Stimulated activated CD4-positive, alpha-beta T cell treated with anti-CD3 and anti-CD28 coated beads, TNF-alpha, amount 100 ng/mL, for 4 hours (primary cell): ENCODE measurements at places on chromosomes 6 and 20.

- DNase-seq = no peak
Observed at GRCh38 chr20:46060301-46060881, 29.4 kb downstream of the NCOA5 start.

DNA sequence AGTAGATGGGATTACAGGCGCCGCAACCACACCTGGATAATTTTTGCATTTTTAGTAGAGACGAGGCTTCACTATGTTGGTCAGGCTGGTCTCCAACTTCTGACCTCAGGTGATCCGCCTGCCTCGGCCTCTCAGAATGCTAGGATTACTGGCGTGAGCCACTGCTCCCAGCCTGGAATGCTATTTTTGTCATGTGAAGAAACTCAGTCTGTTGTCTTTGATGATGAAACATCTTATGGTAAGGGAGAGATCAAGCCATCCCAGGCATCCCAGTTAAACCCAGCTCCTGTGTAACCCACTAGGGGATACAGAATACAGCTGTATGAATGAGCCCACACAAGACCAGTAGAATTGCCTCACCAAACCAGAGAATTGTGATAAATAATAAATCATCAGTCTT is 83.6 kb upstream of the RBM24 start:
- no peak for DNase-seq

GRCh38 chr6:3825331-3825831 is 23.8 kb upstream of the FAM50B start:
- DNase-seq = no peak

DNA sequence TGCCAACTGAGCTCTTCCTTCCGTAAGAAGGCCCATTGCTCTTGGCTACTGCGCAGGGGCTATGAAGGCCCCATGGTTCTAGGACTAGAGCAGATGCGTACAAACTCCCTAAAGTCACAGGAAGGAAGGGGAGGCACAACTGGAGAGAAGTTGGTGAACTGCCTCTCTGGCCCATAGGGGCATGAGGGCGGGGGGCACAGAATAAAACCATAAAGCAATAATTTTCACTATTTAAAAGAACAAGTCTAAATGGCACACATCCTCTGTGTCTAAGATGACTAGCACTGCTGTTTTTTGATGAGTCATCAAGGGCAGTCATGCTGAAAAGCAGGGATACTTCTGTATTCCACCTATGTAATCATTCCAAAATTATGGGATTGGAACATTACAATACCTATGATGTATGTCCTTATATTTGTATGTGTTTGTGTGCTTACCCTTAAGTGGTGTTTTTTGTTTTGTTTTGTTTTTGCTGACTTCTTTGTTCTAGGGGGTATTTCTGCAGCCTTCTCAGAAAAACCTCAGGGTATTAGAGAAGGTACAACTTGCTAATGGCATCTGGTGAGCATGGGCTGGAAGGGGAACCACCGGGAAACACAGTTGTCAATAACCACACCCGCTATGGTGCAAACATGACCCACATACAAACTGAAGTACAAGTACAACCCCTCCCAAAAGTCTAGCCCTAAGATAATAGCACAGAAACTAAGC is 36.9 kb downstream of the B4GALT5 start:
- no peak for DNase-seq

DNA sequence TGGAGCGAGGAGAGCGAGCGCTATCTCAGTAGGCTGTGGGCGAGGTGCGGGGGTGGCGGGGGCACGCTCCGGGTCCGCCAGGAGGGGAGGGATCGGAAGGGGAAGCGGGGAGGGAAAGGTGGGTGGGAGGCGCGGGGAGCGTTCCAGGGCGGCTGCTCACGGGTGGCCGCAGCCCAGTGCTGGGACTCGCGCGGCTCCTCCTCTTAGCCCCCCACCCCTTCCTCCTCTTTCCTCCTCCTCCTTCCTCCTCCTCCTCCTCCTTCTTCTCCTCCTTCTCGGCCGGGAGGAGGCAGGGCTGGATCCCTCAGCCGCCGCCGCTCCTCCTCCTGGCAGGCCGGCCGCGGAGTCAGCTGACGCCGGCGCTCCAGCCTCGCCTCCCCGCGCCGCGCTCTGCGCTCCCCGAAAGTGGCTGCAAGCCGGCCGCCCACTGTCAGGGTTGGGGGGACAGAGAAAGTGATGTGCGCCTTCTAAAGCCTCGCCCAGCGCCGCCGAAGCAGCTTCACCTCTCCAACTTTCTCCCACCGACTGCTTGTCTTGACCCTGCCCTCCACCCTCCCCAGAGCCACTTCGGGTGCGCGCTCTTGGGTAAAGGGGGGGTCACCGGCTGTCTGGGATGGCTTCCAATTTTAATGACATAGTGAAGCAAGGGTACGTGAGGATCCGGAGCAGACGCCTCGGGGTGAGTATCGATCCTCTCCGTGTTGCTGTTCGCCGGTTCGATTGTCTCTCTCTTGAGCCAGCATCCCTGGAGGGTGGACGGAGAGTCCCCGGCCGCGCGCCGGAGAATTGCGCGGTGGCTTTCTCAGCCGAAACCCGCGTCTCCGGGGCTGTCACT is at the start of gene DOK5:
Gene DOK5, plus strand, starts transcription at position 260 of the 835 bp plus-strand sequence. Its CDS starts 354 bp downstream, at position 614.
- no peak for DNase-seq

DNA sequence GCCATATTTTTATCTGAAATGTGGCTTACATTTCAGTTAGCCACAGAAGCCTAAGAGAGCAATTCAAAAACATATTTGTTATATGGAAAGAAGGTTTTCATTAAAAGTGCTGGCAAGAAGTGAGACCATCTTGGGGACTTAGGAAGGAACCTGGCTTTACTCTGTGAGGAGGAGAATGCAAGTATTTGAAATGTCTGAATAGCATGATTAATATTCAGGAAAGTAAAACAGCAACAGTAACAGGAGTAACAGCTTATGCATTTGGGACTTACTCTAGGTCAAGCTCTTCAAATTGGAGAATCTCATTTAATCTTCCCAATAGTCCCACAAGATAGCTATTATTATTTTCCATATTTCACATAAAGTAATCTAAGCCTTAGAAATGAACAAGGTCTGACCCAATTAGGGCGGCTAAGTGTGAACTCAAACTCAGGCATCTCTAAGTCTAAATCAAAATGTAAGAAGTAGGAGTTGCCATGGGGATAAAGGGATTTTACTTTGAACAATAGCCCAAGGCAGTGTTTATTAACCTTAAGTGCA is 816.5 kb downstream of the BCKDHB start:
- DNase-seq = no peak

DNA sequence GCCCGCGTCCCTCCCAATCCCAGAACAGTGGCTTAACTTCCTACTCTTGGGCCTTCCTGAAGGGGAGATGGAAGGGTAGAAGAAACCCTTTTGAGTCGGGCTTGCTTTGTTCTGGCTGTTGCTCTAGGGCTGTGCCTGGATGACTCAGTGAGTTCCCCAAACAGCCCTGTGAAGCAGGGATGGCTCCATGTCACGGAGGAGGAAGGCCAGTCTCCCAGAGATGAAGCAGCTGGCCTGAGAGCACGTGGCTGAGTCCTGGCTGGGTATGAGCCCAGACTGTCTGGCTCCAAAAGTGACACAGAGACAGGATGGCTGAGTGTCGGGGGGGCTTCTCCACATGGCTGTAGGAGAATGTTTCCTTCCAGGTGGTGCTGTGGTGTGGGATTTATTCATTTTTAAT is 4.6 kb downstream of the SYTL3 start:
- no peak for DNase-seq

DNA sequence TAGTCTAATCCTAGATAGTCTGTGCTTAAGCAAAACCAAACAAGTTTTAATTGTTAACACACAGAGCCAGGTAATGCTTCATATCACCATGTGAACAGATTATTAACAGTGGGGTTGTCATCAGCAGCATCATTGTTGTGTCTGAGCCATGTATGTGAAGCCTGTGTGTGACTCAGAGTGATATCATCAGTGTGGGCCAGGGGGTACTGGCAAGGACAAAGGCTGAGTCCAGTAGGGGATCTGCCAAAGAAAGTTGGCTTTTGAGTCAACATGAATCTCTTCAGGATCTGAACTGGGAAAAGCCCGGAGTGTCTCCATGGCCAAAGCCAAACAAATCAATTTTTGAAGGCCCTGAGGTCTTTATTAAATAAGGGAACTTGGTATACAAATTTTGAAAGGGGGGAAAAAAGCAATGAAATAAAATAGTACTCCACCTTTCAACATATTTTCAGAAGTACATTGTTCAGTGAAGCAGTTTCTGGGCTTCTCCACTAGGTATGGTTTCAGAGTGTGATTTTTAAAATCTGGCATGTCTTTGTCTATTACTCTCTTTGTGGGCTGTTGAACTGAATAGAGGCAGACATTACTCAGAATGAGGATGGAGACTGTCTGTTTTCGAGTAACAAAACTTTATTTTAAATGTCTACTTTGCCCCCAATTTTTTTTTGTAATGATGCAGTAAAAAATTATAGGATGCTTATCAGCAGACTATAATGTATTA is 444.2 kb upstream of the JAG1 start:
- no peak for DNase-seq

DNA sequence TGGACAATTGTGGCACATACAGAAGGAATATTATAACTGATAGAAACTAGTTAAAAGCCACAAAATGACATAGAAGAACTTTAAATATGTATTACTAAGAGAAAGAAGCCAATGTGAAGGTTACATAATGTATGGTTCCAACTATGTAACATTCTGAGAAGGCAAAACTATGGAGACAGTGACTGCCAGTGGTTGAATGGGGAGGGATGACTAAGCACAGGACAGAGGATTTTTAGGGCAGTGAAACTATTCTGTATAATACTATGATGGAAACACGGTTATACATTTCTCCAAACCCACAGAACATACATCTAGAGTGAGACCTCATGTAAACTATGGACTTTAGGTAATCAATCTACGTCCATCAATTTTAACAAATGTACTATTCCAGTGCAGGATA is 22.4 kb downstream of the SYNCRIP start:
- no peak for DNase-seq

DNA sequence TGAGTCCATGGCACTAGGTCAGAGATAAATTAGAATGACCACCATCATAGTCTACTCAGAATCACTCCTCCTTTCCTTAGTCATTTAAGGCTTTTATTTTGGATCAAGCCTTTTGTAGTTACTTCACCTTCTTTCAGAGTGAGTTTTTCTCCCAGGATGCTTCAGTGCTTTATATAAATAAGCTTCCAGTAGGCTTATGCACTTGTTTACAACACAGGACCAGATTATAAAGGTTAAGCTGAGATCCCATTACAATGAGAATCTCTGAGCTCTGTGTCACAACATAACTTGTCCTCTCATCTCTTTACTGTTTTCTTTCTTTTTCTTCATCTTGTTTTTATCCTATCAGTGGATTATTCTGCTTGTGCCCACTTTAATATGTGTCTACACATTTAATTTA is 47.9 kb downstream of the CEP57L1 start:
- no peak for DNase-seq

DNA sequence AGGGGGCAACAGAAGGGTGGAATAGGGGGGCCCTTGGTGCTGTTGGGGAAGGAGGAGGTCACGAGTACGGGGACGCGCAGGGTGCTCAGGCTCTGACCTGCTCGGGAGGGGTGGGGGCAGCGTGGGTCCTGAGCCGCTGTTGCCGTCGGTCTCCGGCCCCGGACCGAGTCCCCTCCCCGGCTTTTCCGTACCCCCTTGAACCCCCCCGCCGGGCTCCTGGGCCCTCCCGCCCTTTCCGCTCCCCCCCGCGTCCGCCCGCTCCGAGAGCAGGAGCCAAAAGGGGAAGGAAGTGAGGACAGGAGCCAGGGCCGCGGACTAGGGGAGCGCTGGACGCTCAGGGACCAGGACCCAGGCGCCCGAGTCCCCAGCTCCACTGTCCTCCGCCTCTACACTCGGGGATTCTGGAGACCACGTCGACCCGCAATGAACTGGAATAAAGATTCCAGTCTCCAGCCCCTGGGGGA is at the start of gene RGL2:
Gene RGL2, minus strand, starts transcription at position 170 of the 464 bp plus-strand sequence. CDS start 332 bp downstream, outside the sequence.
- DNase-seq = peak; percentile 43

DNA sequence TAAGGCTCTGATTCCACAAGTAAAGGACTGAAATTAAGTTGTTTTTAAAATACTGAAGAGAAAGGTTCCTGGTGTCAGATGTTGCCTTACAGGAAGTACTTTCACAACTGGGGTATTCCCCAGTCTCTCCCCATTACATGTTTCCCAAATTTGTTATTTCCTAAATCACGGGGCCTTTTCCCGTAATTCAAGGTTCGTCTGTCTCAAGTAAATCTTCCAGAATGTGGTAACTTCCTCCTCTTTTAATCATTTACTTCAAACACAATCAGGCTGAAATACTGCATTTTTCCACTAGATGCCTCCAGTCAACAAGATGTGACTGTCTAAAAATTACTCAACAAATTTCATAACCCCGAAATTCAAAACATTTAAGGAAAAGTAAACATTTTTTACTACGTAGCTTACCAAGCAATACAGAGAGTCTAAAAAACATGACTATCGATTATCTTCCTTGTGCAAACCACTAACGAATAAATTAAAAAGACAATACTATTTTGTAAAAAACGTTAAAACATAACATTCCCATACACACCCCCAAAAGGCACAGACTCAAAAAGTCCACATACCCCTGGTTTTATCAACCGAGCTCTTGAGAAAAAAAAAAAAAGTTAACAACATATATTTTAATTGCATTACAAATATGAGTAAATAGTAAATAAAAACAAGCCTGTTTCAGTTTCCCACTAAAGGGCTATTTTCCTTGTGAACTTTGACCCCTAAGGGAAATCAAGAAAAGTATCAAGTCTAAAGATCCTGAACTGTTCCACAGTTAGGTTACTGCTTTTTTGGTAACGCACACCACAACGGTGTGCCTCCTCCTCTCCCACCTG is 1.7 kb downstream of the SOD2 start:
- no peak for DNase-seq

DNA sequence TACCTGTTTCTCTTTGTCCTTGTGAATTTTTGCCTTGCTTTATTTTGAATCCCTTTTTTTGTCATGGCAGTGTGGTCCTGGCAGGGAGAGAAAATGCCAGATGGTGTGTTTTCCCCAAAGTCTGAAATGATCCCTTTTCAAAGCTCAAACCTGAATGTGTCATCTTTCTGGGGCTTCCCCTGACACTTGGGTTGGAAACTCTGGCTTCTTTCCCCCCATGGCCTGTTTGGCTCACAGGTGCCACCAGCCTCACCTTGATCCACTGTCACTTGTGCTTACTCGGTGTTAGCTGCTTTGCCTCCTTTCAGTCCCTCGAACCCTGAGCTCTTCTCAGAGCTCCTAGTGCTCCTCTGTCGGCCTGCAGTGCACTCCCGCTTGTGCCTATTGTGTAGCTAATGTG is 22.3 kb downstream of the MYBL2 start:
- no peak for DNase-seq

GRCh38 chr6:169661391-169661756 is 40.5 kb downstream of the WDR27 start:
- no peak for DNase-seq

- no peak for DNase-seq
Observed at GRCh38 chr20:45209924-45210323, 3.1 kb downstream of the SEMG1 start.

DNA sequence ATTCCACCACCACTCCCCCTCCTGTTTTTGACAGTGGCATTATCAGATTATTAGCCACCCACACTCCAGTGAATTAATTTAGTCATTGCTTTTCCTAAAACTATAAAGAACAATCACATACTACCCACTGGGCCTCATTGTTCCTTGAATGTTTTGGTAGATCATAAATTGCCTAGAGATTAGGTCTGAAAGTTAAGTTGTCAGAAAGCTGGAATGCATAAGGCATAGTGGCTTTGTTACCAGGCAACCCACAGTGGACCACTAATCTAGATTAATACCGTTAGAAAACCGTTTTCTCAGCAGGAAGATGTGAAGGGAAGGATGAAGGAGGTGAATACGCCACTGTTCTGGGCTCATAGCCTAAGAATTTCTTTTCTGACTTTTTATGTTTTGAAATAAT is 75.6 kb downstream of the SAMD3 start:
- no peak for DNase-seq
